ENCODE measurements at places on chromosomes 1 and 21.
A peak's percentile ranks its signal among the peaks of the same experiment; 100 is the strongest.

DNA sequence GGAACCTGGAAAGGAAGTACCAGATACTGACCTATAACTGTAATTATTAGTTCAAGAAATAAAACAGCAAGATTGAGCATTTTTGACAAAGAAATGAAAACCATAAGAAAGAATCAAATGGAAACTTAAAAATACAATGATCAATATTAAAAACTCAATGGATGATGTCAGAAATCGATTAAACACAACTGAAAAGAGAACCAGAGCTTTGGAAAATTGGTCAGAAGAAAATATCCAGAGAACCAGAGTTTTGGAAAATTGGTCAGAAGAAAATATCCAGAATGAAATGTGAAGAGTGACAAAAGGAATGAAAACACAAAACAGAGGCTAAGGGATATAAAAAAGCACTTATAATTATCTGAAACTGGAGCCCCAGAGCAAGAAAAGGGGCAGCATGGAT, 438.6 kb downstream of the AJAP1 start:
- DNase-seq, result no peak

- no peak for DNase-seq
Measured at GRCh38 chr21:43211072-43211759, 42.4 kb downstream of the CRYAA start.

DNA sequence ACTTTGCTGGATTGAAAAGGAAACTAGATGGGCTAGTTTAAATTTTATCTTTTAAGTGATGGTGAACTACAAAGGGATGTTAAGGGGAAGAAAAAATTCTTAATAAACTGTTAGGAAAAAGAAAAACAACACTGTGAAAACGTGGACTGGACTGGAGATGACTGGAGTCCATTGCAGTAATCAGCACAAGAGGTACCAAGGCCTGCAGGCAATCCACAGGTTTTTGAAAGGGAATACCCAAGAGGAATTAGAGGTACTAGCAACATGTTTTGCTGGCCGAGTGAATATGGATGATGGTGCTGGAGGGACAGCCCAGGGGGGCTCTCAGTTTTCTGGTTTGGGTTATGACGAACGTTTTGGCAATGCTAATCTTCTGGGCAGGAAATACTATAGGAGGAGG, 39.0 kb upstream of the SLC30A10 start:
- no peak for DNase-seq

GRCh38 chr1:180456191-180456590, 46.2 kb downstream of the ACBD6 start:
- no peak for DNase-seq

DNA sequence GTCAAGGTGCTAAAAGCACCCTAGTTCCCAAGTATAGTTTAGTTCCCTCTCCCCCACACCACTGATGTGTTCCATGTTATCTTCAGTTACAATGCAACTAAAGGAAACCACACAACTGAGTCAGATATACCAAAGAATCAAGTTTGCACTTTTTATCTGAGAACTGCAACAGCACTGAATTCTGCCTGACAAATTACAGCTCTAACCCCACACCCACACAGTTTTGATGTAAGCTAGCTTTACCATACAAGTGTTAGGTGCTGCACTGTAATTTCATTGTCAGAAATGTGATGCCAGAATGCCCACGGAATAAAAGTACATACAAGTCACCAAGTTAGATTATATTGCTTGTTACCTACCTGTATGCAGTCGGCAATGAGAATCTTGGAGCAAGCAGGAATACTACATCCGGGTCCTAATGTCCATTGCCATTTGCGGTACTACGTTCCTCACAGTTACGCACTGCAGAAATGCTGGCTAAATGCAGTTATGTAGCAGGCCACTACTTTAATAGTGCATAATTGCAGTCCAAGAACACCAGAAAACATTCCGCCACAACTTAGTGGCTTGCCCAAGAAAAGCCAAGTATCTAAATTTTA, 12.1 kb downstream of the SFPQ start:
- DNase-seq, result no peak

DNA sequence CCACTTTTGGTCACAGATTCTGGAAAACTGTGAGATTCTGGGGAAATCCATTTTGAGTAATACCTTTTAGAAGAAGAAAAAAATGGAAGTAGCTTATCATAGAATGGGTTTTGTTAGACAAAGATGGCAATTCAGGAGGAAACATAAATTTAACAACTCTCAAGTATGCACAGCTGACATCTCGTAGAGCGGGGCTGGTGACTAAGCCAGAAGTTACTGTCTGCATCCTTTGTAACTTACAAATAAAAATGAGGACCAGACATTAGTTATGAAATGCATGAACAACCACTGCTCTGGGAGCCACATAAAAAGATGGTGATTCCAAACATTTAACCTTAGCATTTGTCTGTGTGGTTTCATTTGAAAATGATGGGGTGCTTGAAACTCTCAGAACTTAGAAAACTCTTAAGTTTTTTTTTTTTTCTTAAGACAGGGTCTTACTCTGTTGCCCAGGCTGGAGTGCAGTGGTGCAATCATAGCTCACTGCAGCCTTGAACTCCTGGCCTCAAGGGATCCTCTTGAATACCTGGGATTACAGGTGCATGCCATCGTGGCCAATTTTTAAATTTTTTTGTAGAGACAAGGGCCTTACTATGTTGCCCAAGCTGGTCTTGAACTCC, 49.2 kb upstream of the ATP5PO start:
- DNase-seq, result peak; percentile 58

DNA sequence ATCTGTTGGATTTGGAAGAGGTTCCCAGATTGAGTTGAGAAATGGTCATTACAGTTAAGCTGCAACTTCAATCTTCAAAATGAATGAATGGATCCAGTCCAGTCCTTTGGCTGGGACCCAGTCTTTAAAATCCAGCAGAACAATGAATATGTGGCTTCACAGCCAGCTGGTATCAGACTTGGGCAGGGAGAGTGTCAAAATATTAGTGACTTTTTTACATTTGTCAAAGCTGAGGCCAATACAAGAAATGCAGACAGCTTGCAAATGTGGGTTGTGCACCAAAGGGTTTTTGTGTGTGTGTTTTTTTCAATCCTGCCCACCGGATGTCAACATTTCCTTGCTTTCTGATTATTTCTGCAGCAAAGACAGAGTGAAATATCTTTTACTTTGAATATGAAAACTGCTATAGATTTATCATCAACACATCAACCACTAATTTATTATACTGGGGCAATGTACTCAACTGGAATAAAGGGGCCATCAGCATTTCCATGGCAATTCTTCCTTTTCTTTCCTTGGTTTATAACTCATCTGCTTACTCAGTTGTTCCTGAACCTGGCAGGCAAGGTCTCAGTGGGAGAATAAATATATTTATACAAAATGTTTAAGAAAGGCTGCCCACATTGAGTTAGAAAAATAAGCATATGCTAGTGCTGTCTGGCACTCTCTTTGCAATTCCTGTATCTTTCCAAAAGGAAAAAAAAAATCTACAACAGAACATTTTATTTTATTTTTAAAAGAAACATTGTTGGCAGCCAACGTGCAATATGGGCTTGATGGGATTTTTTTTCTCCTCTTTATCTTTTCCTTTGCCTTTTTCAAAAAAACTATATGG, 491.6 kb upstream of the C1orf87 start:
- DNase-seq, result no peak

GRCh38 chr1:198655459-198656121, 16.8 kb downstream of the PTPRC start:
- DNase-seq, result no peak

- DNase-seq, result peak; percentile 2
Measured at GRCh38 chr1:165152727-165153126, 203.8 kb downstream of the LMX1A start.

DNA sequence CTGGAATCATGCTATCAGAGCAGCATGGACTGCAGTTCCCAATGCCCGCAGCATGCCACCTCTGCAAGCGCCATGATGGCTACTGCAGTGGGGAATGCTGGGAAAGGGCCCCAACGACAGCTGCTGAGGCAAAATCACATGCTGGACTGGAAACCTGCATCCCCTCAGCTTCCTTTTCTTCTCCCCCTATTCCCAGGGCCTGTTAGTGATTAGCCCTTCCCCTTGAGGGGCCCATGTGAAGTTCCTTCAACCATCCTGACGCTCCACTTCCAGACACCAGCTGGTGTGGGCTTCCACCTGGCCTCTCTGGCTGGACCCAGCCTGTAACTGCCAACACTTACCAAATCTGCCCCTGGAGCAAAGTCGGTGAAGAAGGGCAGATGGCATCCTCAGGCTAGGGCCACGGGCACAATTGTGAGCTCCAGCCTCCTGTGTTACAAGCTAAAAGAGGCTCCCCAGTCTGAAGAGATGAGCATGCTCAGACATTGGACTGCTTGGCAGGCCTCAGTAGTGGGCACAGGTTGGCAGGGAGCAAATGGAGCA, 22.1 kb upstream of the SDC3 start:
- DNase-seq, result no peak

DNA sequence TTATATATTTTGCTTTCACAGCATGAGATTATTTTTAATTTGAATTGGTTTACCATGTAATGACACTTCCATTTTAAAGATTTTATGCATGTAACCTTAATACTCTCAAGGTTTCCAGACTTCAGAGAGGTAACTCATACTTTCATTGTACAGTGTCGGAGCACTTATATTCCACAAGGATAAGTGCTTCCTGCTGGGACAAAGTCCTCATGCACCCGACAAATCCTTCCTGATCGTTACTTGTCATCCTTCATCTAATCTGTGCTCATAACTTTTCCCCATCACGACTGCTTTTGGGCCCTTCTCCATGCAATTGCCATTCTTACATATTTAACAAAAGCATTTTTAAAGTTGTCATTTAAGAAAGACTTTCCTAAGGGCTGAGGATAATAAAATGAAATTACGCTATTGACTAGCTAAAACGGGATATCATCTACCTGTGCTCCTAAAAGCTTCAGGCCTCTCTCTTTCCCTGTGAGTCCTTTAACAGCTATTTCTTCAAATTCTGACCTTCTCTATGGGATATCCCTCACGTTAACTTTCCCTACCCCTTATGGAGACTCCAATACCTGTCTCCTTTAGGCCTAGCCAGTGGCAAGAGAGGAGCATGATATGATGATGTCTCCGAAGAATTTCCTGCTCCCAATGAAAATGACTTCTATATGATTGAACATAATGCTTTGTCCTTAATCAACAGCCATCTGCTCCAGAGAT, 59.3 kb downstream of the NCAM2 start:
- DNase-seq, result no peak

GRCh38 chr1:30129421-30130055, 593.8 kb downstream of the MATN1 start:
- DNase-seq, result no peak

GRCh38 chr21:16910435-16911165, 602.2 kb upstream of the CXADR start:
- DNase-seq, result peak; percentile 5

DNA sequence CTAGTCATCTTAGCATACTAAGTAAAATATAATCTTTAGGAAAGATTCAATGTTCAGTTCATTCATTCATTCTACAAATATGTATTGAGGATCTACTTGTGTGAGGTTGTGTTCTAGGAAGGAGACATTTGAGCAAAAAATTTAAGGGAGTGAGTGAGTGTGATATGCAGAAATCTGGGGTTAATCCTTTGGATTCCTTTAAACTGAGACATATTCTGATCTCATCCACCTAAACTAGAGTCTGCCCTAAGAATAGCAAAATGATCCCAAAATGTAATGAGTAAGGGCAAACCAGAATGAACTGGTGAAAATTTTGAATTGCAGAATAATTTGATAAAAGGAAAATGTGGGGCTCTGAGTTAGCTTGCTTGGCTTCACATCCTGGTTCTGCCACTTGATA, 8.6 kb downstream of the UBE2U start:
- peak; percentile 76 for DNase-seq

DNA sequence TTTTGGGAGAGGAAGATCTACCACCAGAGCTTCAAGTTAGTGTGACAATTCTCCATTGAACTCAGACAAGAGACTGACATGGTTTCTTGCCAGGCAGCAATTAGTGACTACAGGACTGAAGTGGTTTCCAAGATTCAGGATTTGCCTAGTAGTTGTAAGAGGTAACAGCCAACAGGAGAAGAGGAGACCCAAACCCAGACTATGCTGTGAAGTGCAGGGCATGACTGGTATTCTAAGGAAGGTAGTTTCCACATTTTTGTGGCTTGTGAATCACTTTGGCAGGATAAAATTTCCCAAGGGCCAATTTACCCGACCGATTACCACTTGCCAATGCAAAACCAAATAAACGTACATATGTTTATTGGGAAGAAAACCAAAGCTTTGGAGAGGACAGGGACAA, 14.7 kb upstream of the RAP1A start:
- DNase-seq, result peak; percentile 61

- no peak for DNase-seq
Measured at GRCh38 chr1:214349781-214350180, 68.8 kb downstream of the SMYD2 start.

GRCh38 chr1:209652121-209652735, at the start of gene LAMB3:
TSS of gene LAMB3 (minus strand) at chr1:209652425. CDS start at chr1:209650944, 1,481 bp downstream.
- DNase-seq, result no peak

- DNase-seq, result peak; percentile 77
Measured at GRCh38 chr1:24707687-24708086, 37.6 kb upstream of the CLIC4 start.

DNA sequence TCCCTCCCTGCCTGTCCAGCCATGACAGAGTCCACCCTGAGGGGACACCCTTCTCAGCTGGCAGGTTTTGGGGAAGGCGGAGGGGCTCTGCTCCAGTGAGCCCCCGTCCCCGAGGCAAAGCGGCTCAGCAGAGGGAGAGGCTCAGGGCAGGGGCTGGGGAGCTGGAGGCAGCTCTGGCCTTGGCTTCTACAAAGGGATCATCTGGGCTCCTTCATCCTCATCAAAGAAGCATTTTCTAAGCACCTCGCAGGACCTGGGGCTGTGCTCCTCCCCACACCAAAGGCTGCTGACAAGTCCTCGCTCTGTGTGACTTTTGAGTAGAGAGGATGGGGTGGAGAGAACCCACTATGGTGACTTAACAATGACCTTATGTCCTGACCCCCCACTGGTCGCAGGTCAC, 21.0 kb upstream of the CLSTN1 start:
- DNase-seq, result no peak

DNA sequence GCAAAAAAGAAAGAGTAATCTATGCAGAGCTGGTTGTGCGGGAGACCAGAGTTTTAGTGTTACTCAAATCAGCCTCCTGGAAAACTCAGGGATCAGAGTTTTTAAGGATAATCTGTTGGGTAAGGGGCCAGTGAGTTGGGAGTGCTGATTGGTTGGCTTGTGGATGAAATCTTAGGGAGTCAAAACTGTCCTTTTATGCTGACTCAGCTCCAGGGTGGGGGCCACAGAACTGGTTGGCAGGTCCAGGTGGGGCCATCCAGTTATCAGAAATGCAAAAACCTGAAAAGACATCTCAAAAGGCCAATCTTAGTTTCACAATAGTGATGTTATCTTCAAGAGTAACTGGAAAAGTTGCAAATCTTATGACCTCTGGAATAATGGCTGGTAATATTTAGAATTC, 3.3 kb downstream of the EXTL2 start:
- DNase-seq, result no peak

DNA sequence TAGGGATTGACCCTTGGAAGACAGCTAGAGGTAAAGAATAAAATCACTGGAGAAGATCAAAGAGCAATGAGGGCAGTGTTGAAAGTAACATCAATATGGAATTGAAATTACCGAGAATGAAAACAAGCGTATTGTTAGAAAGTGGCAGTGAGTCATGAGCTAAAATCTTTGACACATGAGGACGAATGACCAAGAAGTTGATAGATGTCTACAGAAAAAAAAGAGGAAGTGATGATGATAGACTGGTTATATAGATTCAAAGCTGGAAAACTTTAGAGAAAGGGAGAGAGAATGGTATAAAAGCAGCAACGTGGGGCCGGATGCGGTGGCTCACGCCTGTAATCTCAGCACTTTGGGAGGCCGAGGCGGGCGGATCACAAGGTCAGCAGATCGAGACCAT, 12.5 kb upstream of the DNM3 start:
- DNase-seq, result no peak

GRCh38 chr1:121516234-121516967, 331.6 kb downstream of the SRGAP2C start:
- DNase-seq, result no peak

- DNase-seq, result peak; percentile 61
Measured at GRCh38 chr21:33578959-33579542, 9.4 kb downstream of the DONSON start.
